ENCODE measurements at places on chromosomes 1 and 21.

DNA sequence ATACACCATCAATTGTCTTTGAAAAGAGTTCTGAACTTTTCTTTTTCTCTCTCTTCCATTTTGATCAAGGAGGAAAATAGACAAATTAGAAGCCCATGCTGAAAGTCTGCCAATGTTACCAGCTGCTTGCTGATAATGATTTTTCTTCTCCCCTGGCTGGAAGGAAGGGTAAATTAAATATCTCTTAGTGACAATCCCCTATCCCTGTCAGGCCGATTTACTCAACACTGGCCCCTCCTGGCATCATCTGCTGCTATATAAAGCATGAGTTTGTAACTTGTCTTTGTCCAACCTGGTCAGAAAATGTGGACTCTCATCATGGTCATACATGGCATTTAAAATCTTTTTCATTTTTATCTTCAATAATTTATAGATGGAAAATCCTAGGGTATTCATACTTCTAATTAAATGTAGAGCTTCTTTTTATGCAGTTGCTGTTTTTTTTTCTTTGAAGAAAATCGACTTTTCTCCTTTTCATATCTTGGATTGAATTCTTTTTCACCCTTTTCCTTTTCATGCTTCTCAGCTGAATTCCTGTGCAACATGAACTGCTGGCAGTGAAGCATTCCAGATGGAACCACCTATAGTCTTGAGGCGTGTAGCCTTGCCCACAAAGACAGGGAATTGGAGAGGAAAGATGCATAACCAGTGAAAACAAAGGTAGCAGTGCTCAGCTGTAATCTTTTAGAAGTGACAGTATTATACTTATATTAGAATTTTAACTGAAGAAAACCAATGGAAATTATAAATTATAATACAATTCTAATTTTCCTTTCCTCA is 214.7 kb upstream of the PTGFR start:
- no peak for DNase-seq

DNA sequence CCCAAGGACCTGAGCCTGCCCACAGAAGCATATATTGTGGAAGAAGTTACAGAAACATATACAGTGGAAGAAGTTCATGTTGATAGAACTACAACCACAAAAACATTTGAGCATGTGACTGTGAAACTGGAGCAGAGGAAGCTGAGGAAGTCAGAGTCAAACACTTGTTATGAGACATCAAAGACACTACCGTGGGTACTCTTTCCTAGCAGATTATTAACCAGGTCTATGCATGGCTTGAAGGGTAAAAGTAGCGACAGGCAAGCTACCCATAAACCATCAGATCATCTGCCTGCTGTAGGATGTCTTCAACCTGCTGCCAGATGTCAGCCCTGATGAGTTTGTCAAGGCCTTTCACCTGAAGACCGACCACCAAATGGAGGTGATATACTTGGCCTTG is 35.8 kb downstream of the IVNS1ABP start:
- no peak for DNase-seq

GRCh38 chr21:44089001-44089911 is 17.9 kb upstream of the PWP2 start:
- DNase-seq: peak; percentile 73

DNA sequence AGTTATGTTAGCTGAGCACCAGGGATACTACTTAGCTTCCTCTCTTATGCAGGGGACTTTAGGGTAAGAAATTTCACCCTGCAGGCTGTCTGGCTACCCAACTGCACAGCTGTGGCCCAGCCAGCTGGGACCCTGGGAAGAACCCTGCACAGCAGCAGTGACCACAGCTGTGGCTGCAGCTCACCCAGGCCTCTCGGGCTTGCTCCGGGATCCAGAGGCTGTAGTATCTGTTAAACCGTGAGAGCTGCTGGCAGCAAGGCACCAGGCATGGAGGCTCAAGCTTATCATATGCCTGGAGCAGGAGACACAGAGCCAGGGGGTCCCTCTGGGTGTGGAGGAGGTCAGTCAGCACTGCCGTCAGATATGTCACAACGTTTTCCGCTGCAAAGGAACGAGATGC is 40.3 kb downstream of the URB1 start:
- no peak for DNase-seq

- no peak for DNase-seq
Measured at GRCh38 chr1:111204983-111205713, 4.7 kb upstream of the DENND2D start.

DNA sequence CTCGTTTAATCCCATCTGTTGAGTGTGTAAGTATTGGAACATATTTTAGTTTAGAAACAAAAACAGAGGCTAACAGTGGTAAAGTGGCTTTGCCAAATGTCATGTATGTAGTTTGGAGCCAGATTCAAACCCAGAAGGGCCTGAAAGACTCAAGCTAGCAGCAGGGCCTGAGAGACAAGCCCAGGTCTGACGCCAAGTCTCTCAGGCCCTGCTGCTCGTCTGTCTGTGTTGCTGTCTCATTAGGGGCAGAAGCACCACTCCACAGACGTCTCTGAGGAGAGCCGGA is 8.3 kb downstream of the CITED4 start:
- no peak for DNase-seq

GRCh38 chr1:26285366-26286063 is 5.6 kb downstream of the SH3BGRL3 start:
- no peak for DNase-seq

DNA sequence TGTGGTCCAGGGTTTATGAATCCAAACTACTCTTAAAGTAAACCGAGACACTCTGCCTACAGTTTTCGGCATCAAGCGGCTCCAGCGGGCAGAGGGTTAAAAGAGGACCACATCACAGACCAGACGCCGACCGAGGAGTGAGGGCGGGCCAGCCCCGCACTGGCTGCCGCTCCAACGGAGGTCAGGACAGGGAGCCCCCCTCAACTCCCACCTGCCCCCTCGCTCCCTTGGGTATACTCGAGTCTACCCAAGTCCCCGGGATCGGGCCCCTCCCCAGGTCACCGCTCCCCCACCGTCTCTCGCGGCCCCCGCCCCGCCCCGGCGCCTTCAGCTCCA is 312 bp downstream of the ARNT start:
- no peak for DNase-seq

DNA sequence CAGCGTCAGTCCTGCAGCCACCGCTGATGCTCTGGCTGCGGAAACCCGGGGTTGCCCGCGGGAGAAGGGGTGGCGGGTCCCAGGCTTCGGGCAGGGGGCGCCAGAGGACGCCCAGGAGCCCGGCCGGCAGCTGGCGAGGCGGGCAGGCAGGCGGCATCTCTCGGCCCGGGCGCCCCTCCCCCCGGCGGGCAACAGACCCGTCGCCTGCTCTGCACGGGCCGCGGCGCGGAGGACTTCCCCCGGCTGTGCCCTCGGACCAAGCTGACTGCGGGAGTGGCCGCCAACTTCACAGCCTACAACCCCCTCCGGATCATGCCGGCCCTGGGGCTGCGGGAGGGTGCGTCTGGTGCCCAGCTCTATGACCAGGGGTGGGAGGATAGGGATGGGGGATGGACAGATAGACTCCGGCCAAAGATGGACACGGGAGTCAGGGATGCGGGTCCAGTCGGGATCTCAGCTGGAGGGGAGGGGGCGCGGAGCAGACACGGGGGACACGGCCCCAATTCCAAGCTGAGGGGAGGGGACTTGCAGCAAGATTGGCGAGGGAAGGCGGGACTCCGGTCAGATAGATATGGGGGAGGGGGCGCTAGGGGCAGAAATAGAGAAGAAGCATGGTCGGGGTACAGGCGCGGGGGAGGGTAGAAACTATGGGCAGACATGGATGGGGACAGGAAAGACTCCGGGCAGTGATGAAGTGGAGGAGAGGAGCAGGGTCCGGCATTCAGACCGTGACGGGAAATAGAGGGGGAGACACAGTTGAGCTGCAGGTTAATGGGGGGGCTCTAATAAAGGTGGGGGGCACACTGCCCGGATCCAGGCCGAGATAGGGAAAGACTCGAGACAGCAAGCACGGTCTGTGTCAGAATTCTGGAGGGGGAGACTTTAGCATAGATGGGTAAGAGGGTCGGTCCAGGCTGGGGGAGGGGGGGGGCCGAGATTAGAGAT is 1.1 kb downstream of the ADGRB2 start:
- no peak for DNase-seq

- DNase-seq: no peak
Measured at GRCh38 chr1:115283249-115283648, 54.8 kb downstream of the NGF start.

Measured in GF-D8 (cell line).